SK-N-SH treated with all-trans-retinoic acid at 6 μM for 48 hours (cell line): ENCODE measurements at places on chromosomes 4 and X.

- no peak for ATAC-seq
Observed at GRCh38 chrX:107713543-107714205, 61.9 kb downstream of the TSC22D3 start.

GRCh38 chrX:150542846-150543229 is 25.6 kb upstream of the MTM1 start:
- ATAC-seq = no peak

- ATAC-seq = no peak
Observed at GRCh38 chrX:150790021-150790420, 96.8 kb downstream of the MTMR1 start.

GRCh38 chr4:183455431-183456195 is 11.2 kb downstream of the CDKN2AIP start:
- no peak for ATAC-seq

- ATAC-seq = no peak
Observed at GRCh38 chr4:1986578-1987210, 22.1 kb downstream of the NELFA start.

- no peak for ATAC-seq
Observed at GRCh38 chrX:141164406-141164805, 12.5 kb downstream of the LDOC1 start.

- ATAC-seq = no peak
Observed at GRCh38 chr4:106194801-106195200, 121.2 kb downstream of the TBCK start.

- ATAC-seq = no peak
Observed at GRCh38 chrX:69162361-69162865, 2.8 kb downstream of the PJA1 start.

GRCh38 chr4:168451331-168451730 is 29.0 kb downstream of the DDX60L start:
- peak; percentile 47 for ATAC-seq

GRCh38 chrX:81489987-81490386 is 288.1 kb downstream of the SH3BGRL start:
- no peak for ATAC-seq

DNA sequence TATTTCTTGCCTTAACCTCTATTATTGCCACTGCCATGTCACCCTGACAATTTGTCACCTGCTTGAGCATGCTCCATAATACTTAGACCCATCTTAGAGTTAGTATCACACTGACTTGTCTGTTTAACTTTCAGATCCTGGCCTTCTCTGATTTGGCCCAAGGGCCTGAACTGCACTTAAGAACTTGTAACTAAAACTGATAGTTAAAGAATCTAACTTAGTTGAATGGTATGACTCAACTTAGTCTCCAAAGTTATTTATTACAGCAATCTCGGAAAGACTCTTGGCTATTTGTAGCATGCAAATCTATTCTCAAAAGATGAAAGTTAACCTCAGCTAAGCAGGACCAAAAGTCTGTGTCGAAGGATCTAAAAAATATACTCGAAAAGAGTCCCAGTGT is 72.3 kb downstream of the IGSF1 start:
- no peak for ATAC-seq

DNA sequence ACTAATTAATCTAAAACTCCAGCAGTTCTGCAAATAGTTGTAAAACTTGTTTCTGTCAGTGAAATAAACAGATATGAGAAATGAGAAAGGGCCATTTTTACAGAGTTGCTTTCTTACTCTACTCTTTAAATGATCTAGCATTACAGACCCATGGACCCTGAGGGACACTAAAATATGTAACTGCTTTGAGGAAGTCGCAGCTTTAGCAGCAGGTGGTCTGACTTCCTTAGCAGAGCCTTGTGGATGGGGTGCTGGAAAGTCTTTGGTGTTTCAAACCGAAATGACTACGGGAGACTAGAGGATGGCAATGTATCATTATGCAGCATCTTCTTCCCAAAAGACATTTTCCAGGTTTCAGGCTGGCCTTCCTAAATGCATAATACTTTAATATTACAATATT is 18.7 kb downstream of the SHISA3 start:
- ATAC-seq = no peak

GRCh38 chrX:22314692-22315091 is 42.0 kb downstream of the CBLL2 start:
- ATAC-seq = peak; percentile 59

DNA sequence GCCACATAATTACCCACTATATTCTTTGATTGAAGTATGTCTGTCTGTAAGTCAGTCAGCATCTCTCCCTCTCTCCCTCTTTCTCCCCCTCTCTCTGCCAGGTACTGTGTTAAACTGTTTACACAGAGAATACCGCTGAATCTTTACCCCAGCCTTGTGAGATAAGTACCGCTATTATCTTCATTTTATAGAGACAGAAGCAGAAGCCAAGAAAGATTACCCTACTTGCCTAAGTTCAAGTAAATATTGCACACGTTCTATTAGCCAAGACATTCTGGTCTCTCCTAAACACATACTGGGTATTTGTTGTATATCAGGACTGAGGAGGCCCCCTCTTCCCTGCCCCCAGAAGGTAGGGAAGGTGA is 695 bp upstream of the GPR101 start:
- ATAC-seq = no peak

DNA sequence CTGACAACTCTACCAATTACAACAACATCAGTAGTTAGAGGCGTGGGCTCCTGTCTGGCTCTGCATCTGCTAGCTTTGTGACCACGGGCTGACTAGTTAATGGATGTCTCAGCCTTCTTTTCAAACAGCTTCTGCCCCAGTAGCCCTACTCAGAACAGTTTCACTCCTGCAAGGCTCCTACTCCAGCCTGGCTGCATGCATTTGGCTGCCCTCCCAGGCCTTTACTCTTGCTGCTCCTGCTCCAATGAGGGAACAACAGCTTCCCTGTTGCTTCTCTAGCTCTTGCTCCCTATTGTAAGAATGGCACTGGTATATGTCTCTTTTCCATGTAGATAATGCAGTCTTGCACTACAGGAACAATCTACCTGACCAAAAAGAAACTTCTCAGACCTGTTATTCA is 93.3 kb downstream of the TTC29 start:
- no peak for ATAC-seq

- no peak for ATAC-seq
Observed at GRCh38 chr4:141195095-141195707, 25.5 kb upstream of the ZNF330 start.

- no peak for ATAC-seq
Observed at GRCh38 chrX:29155286-29155685, 568.0 kb downstream of the IL1RAPL1 start.

GRCh38 chrX:46803140-46803539 is 33.7 kb upstream of the RP2 start:
- peak; percentile 36; the same call in 1 of the 3 replicates for ATAC-seq

GRCh38 chrX:20438871-20439526 is 172.3 kb upstream of the RPS6KA3 start:
- ATAC-seq = peak; percentile 45; the same call in 1 of the 3 replicates

DNA sequence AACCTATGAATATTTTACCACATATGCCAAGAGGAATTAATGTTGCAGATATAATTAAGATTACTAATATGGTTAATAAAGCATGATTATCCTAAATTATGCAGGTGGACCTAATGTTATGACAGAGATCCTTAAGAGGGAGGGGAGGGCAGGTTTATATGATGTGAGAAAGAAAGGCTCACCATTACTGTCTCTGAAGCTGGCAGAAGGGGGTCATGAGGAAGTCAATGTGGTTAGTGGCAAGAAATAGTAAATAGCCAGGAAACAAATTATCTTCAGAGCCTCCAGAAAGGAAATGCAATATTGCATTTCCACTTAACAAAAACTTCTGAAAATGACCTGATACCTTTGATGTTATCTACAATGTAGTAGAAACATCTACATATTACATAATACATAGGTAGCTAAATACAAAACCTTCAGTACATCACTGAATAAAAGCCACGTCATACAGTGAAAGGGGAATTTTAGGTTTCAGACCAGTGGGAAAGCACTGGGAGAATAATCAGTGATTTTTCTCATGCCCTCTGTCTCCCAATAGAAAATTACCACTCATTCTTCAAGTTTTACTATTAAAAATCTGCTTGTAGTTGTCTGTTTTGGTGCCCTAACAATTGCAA is 609.2 kb downstream of the SPOCK3 start:
- ATAC-seq = no peak

GRCh38 chr4:6177587-6178197 is 22.7 kb downstream of the JAKMIP1 start:
- ATAC-seq = no peak

- no peak for ATAC-seq
Observed at GRCh38 chrX:121163443-121163842, 116.0 kb downstream of the GLUD2 start.

- ATAC-seq = no peak
Observed at GRCh38 chr4:91472046-91472445, 831.7 kb upstream of the GRID2 start.

DNA sequence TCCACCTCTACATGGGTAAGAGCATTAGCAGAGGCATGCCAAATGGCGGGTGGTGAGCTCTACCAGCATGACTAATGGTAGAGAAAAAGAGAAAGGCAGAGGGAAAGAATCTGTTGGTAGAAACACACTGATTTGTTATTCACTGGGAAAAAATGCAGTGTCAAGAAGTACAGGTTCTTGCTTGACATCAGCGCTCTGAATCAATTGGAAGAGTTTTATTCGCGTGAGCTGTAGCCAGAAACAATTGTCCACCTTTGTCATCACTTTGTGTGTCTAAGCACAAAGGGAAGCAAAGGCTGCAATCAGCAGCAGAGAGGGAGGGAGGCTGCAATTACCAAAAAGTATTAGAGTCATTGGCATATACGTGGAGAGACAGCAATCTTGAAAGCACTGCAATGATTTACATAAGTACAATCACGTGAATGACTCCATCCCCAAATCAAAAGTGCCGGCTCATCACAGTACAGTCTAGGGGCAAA is 67.7 kb upstream of the HS3ST1 start:
- ATAC-seq = no peak

GRCh38 chrX:140425712-140426395 is 79.0 kb downstream of the SOX3 start:
- no peak for ATAC-seq

DNA sequence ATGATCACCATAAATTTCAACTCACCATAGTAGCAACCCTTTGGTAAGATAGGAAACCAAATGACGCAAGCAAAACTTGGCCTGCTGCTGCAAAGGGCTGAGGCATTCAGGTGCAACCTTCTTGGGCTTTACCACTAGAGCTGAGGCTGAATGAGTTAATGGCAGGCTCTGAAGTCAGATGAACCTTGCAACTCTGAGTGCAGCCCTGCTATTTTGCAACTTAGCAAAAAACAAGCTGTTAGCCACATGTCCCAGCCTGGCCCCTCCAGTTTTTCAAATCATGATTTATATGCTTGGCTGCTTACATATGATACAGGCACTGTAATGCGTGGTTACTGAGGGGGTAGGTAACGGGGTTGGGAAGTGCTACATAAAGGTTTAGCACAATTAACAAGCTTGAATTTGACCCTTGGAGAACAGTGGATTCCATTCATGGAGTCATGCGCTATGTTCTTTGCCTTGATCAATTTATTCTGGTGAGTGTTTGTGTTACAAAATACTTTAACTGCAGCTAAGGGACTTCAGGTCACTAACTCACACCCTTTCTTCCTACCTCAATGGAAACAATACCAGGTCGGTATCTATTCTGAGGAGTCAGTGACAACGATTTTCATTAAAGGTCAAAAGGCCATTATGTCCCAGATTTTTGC is 80.5 kb upstream of the PPARGC1A start:
- no peak for ATAC-seq

DNA sequence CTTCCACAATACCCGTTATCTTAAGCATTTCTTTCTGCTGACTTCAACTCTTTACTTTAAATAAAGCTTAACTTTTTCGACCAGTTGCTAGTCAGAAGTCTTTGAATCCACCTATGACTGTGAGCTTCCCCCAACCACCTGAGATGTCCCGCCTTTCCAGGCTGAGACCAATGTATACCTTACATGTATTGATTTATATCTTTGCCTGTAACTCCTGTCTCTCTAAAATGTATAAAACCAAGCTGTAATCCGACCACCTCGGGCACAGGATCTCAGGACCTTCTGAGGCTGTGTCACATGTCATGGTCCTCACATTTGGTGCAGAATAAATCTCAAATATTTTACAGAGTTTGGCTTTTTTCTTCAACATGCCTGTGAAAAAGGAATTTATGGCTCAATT is 2.9 kb upstream of the TMEM164 start:
- no peak for ATAC-seq

DNA sequence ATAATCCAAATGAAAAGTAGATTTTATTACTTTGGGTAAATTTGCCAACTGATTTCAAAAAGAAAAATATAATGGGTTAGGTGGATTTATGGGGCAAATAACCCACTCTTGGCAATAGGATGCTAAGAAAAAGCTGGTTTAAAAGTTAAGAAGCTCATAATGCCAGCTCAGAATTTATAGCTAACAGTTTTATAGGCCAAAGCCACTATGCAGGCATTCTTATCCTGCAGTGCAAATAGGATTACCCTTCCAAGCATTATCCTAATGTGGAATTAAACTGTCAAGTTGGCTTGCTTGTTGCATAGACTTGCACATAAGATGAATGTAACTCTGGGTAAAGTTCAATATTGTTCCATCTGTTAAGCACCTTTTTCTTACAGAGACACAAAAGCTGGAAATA is 703.0 kb downstream of the PCDH18 start:
- ATAC-seq = no peak

GRCh38 chr4:16582526-16582925 is 315.9 kb downstream of the LDB2 start:
- peak; percentile 52; the same call in 1 of the 3 replicates for ATAC-seq

GRCh38 chr4:188867796-188868195 is 728.6 kb downstream of the TRIML1 start:
- ATAC-seq = no peak

DNA sequence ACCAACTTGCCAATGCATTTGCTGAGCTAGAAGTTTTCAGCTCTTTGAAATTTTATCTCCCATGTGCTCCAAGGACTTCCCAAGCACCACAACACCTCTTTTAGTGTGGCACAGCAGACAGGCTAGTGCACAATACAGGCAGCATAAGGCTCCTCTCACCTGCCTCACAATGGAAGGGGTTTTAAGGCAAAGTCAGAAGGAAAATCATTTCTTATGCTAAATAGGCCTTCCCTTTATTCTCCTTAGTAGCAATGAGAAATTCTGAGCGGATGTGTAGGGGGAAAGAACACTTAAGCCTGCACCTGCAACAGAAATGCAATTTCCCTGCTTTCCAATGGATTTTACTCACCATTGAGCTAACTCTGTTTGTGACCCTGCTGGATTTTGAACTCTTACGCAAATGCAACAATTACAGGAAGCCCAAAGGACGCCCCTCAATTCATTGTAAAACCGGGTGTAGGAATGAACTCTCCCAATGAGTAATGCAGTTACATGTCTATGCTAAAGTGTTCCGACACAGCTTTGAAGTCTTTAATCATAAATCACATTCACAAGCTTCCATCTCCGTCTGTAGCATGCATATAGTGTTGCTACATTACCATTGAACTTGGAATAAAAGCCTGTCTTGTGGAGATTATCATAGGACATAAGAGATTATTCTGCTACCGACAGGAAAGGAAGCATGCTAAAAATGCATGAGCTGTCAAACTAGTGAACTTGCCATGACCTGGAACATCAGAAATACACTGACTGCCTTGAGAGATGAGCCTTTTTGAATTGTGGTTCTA is 1084.9 kb downstream of the RPA4 start:
- no peak for ATAC-seq

- no peak for ATAC-seq
Observed at GRCh38 chr4:15260758-15261157, 167.1 kb upstream of the C1QTNF7 start.
